ENCODE measurements at places on chromosomes 12 and 14. TPM values are rescaled to one million over a fixed set of nuclear protein-coding genes. Genes with fewer than 3 reads are reported as not detected.

Gene ANKRD33
- total RNA-seq = not detected

Gene BRMS1L
- total RNA-seq = 6.2 TPM

Gene PRR4
- total RNA-seq = 2.2 TPM

Gene PAPOLA
- total RNA-seq = 223 TPM

Gene MAP1LC3B2
- total RNA-seq = 4.7 TPM

Data from HCT116 (cell line).